NCI-H748 treated with DMSO at 0.1 percent for 48 hours (cell line): ENCODE measurements at places on chromosomes 6 and 20.

DNA sequence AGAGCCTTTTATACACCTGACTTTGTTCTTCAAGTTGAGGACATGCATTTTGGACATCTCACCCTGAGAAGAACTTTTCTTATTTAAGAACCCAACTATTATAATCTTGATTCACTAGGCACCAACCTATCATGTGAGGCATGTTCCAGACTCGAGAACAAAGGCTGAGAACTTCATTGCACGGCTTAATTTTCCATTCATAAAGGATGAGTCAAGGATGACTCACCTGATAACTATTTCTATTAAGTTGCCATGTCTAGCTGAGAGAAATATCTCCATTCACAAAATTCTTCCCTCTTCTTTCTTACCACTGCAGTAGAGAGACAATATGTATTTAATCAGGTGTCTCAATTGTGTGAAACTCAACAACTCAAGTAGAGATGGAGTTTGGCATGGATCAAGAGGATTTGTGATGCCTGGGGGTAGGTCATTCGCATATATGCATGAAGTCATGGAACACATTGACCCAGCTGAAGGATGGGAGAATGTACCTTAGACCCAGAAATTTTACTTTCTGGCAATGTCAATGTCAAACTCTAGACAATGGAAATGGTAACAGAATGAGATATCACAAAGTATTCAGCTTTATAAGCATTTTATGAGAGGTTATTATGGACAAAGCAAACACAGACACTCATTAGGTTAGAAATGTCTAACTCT lies 208.7 kb upstream of the PRND start:
- no peak for DNase-seq

DNA sequence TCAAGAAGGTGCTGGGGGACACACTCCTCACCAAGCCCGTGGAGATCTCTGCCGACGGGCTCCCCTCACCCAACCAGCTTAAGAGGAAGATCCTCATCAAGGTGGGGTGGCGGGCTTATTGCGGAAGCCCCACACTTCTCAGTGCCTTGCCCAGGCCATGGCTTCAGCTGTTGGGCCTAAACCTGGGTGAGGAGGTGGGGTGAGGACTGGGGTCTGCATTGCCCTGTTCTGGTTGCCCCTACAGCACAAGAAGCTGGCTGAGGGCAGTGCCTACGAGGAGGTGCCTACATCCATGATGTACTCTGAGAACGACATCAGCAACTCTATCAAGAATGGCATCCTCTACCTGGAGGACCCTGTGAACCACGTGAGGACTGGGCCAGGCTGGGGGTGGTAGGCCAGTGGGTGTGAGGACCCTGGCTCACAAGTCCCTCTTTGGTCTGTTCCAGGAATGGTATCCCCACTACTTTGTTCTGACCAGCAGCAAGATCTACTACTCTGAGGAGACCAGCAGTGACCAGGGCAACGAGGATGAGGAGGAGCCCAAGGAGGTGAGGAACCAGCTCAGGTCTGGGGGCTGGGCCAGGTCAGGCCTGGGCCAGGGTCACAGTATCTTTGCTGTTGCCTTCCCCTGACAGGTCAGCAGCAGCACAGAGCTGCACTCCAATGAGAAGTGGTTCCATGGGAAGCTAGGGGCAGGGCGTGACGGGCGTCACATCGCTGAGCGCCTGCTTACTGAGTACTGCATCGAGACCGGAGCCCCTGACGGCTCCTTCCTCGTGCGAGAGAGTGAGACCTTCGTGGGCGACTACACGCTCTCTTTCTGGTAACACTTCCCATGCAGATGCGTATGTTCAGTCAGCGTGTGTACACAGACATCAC lies 27.9 kb downstream of the PLCG1 start:
- no peak for DNase-seq

GRCh38 chr6:109373762-109374161 lies 8.5 kb downstream of the CD164 start:
- no peak for DNase-seq

GRCh38 chr6:4687989-4688947 lies 87.9 kb upstream of the CDYL start:
- DNase-seq, result no peak

GRCh38 chr6:170231293-170232185 lies 59.3 kb downstream of the DLL1 start:
- no peak for DNase-seq

DNA sequence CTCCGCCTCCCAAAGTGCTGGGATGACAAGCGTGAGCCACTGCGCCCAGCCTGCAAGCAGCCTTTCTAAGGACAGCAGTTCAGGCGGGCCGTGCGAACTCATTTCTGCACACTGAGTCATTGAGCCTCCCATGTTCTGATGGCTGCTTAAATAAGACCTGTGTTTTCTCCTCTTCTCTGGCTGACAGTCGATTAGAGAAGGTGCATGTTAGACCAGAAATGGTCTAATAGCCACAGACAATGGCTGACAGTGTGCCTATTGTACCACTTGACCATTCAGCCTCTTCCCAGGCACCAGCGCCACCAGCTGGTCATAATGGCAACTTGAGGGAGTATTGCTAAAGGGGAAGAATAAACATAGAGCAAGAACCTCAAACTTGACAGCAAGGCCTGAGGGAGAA lies 6.2 kb downstream of the CST11 start:
- peak; percentile 54 for DNase-seq

DNA sequence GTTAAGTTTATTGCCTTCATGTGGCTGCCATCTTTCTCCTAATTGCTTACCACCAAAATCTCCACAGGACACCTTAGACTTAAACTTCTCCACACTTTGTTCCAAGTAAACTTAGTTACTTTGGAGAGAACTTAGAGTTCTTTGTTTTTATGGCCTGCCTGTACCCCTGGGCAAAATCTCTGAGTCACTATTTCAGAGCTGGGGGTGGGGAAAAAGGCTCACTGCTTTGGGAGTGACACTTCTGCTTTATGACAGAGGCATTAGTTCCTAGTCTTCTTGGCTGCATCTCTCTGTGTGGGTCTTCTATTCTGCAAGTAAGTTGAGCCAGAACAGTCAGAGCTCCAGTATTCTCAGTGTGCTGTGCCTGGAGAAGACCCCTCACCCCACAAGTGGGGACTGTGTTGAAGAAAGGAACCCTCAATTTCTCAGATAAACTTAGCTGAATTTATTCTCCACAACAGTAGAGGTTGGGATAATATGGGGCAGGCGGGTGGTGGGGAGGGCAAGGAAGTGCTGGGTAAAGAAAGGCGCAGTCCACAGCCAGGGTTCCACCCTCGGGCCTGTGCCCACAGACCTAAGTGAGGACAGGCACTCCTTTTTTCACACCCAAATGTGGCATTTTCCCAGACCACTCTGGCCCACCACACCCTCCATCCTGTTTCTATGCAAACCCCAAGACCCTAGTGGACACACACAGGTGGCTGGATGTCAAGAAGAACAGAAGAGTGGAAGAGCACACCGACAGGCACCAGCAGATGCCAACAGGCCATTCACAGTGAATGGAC lies 636.6 kb upstream of the MAN1A1 start:
- DNase-seq, result no peak

DNA sequence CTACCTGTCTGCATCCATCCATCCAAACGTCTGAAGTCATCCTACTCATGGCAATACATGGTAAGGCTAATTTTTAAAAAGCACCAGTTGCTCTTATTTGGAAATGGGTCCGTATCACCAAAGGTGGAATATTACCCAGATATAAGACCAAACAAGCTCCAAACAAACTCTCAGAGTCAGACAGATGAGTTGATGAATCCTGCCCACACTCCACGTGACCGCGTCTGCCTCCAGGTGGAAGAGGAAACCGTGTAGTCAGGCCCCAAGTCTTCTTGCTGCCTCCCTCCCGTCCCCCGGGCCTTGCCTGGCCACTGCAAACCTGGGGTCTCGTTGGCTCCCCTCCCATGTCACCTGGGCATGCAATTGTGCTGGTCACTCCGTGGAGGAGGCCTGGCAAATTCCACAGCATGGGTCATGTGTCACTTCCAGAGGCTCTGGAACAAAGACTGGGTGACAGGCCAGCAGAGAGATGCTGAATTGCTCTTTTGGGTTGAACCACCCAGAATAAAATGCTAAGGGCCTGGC lies 31.8 kb downstream of the CTCFL start:
- DNase-seq, result no peak

GRCh38 chr6:63677282-63677681 lies 41.7 kb downstream of the PHF3 start:
- no peak for DNase-seq

DNA sequence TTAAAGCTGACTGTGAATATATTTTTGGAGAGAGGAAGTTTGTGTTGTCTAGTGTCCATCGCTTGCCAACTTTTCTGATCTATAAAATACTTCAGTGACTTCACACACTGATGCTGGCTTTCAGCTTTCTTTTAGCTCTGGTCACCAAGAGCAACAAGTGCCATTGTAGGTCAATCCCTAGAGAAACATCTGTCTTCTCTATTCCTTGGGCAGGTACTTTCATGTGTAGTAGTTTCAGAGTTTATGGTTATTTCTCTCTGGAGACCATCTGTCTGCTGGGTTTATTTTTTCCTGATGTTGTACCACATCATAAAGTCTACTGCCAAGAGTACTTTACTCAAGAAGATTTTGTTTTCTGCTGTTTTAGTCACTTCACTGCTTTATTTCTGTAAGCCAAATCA lies 249.9 kb downstream of the KHDC1L start:
- no peak for DNase-seq

DNA sequence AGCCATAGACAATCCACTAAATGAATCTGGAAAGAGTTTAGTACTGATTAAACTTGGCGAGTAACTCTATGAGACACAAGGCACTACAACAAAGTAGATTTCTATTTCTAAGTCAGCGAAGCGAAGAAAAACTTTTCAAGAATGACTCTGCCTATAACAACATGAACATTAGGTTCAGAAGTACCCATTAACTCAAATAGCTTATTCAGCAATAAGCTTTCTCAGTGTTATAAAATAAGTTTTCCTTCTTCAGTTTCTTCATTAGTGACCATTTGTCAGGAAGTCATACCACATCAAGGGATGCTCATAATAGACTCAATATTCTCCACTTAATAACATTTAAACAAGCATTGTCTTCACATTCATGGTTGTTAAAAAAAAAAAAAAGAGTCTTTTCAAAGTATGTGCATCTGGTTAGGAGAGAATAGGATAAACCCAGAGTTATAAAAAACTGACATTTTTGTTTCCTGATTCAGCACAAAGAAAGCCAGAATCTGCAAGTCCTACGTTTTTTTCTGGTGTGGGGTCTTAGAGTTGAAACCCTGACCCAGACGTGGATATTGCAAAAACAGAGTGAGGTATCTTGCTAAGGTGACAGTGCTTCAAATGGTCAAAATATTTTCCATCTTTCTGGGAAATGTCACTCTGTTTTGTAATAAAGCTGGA lies 148.2 kb upstream of the PREP start:
- no peak for DNase-seq

GRCh38 chr20:34200023-34200422 lies 41.2 kb upstream of the ASIP start:
- DNase-seq, result no peak

- no peak for DNase-seq
Observed at GRCh38 chr20:20206788-20207187, 154.5 kb downstream of the CFAP61 start.

- DNase-seq, result no peak
Observed at GRCh38 chr20:19688031-19688806, 69.8 kb upstream of the RIN2 start.

GRCh38 chr20:49891476-49892110 lies 23.7 kb downstream of the SPATA2 start:
- no peak for DNase-seq

DNA sequence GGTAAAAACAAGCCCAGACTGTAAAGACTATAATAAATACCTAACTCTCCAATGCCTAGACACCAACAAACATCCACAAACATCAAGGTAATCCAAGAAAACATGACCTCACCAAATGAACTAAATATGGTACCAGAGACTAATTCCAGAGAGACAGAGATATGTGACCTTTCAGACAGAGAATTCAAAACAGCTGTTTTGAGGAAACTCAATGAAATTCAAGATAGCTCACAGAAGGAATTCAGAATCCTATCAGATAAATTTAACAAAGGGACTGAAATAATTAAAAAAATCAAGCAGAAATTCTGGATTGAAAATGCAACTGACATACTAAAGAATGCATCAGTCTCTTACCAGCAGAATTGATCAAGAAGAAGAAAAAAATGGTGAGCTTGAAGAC lies 26.6 kb downstream of the NCOA6 start:
- DNase-seq, result no peak

DNA sequence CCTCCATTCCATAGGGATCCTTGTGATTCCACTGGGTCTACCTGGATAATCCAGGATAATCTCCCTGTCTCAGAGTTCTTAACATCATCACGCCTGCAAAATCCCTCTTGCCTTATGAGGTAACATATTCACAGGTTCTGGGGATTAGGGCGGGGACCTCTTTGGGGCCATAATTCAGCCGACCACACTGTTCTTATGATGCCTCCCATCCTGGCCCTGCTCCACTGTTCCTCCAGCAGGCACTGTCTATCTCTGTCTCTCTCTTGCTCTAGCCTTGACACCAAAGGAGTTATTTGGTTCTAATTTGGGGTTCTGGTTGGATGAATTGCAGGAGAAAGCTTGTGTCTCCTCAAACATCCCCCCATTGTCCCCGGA lies 168.1 kb downstream of the NFATC2 start:
- DNase-seq, result no peak

GRCh38 chr6:154371281-154371680 lies 14.7 kb upstream of the IPCEF1 start:
- no peak for DNase-seq

DNA sequence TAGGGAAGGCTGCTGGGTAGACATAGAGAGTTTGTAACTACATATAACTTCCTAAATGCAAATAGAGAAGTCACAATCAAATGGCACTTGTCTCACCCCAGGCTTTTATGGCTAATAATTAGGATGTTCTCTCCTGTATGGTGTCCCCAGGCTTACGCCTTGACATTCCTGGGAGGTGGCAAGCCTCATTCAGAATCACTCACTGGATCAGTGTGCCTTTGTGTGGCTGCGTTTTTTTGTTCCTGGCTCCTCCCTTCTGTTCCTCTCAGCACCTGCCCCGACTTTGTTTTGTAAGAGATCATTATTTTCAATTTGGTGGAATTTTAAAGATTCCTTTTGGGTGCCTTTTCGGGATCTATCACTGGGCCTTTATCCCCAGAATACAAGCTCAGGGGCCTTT lies 5.7 kb downstream of the LAMP5 start:
- DNase-seq, result peak; percentile 85

- no peak for DNase-seq
Observed at GRCh38 chr6:114080891-114081510, 110.1 kb upstream of the HDAC2 start.

GRCh38 chr6:162951164-162951743 lies 223.5 kb downstream of the PACRG start:
- no peak for DNase-seq

- no peak for DNase-seq
Observed at GRCh38 chr6:5442916-5443315, 181.6 kb downstream of the FARS2 start.

DNA sequence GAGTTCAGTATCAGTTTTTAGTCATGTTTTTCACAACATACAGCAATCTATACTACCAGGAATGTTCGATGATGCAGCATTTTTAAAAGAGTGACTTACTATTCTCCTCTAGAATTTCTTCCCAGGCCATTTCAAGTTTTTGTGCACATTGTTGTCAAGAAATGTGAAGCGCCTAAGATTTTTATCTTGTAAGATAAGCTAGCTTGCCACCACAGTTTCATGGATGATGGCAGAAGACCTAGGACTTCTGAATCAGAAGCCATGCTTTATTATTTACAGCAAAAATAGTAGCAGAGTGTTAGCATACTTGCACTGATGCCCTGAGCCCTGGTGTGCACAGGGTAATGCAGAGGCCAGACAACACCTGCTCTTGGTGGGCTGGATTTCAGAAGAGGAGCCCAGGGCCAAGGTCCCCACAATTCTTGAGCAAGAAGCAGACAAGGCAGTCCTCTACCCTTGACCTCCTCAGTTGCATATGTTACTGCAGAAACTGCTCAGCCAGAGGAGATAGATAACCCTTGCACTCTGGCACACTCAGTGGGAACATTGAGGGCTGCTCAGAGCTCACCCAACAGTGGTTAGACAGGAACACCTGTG lies 99.2 kb downstream of the QKI start:
- DNase-seq, result no peak
